ENCODE measurements at places on chromosomes 1 and 21.

GRCh38 chr1:35571263-35571662, 1.9 kb upstream of the TFAP2E start:
- DNase-seq: no peak

- DNase-seq: peak; percentile 20
Measured at GRCh38 chr1:84855168-84855567, 37.8 kb downstream of the LPAR3 start.

DNA sequence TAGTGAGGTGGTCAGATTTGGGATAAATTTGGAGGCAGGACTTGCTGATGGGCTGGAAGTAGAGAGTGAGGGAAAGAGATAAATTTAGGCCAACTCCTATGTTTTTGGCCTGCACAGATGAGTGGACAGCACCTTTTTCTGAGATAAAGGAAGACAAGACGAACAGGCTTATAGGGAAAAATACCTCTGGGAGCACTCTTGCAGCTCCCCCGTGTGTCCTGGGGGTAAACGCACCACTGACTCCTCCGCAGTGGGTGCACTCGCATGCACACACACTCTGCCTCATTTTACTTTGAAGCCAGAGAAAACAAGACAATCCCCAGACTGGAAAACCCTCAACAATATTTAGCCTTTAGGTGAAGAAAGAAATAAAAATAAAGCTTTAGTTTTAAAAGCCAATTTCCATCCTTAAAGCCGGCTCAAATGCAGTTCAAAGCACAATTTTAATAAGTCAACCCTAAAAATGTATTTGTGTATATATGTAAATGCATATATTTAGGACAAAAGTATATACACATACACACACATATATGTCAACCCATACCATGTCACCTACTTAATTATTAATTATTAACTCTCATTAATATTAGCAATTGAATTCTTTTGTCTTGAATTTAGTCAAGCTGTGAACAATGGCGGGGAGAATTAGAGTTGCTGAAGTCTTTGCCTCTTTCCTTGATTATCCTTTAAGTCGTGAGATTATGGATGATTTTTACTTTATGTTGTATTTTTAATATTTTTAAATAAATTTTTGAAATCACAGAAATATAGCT, 341.8 kb downstream of the ZNF326 start:
- no peak for DNase-seq

DNA sequence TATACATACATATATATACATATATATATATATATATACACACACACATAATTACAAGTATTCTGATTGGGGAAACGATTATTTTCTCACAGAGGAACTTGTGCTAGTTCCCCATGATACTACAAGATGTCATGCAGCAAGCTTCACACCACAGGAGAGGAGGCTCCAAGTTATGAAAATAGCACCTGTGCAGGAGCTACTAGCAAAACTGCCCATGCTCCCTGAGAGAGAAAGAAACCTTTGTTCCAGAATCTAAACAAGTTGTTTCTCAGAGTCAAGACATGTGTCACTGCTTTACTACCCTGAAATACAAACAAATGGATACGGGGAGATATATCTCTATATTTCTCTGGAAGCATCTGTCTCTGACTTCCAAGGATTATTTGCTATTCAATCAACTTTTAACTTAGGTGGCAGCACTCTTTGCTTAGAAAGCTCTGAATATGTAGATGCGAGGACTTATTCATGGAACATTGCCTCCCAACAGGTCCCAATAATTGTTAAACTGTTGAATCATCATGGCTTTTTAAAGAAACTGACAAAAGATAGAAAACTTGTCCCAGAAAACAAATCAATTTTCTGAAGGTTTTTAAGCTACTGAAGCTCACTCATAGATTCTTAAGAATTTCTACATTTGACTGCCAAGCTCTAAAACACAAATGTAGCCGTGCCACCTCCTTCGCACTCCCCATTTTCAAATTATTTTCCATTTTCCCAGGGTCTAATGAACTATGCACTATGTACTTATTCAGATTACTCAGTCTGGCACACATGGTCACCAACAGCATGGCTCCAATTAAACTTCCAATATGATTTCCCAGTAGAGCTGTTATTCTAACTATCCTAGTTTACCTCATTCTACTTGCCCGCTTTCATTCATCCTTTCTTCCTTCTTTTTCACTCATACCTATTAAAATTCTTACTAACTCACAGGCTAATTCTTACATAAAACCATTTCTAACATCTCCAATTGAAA, 929.1 kb downstream of the LTN1 start:
- no peak for DNase-seq

DNA sequence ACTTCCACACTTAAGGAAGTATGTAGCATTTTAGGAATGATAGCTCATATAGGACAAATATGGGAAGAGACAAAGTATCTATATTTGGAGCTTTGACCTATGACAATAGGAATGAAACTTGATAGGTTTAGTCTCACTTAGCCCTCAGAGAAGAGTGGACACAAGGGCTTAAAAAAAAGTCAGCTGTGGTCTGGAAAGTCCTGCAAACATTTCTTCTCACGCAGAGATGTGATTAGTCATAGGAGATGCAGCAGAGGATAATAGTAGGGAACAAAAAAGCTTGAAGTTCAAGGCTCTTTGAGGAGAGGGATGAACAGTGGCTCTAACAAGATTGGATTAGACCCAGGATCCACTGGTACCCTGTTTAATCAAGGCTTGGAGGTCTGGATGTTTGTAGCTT, 14.8 kb upstream of the RNF220 start:
- DNase-seq: peak; percentile 96

DNA sequence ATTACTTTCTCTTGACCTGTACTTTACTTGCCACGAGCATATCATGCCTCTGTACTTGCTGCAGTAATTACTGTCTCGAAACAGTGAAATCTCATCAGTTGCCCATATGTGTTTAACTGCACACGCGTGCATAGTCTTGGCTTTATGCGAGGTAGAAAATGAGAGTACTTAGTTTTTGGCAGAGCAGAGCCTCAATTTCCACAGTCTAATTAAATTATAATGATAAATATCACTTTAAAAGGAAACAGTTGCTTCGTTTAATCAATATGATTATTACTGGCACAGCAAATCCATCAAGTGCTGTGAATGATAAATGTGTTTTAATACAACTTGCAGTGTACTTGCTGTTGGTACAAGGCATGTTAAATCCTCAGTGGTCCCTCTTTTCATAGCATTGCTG, 47.6 kb downstream of the ADARB1 start:
- DNase-seq: no peak

DNA sequence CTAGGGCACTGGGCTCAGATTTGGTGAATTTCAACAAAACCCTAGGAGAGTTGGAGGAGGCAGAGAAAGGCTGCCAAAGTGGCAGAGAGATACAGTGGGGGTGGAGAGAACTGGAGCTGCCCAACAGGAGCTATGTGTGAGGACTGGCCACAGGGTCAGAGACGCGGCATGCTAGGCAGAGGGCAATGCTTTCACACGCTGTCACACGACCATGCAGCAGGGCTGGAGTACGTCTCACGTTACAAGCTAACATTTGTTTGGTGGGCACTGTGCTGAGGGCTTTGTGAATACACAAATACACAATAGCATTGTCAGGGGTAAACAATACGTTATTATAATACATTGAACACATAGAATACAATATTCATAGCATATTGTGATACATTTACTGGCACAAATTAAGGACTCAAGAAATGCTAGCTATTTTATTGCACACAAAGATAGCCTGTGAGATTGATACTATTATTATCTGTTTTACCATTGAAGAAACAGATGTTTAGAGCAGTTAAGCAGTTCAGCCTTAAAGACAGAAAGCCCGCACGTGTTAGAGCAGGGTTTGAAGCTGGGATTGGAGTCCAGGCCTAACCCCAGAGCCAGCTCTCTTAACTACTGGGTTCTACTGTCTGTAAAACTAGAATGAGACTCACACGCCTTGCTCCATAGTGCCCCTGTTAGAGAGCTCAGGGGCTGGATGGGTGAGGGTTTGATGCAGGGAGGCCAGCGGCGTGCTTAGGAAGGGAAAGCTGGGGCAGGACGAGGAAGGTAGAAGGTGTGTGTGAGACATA, 4.5 kb downstream of the RAB7B start:
- no peak for DNase-seq

GRCh38 chr1:154463512-154463990, 38.5 kb upstream of the TDRD10 start:
- DNase-seq: peak; percentile 36

DNA sequence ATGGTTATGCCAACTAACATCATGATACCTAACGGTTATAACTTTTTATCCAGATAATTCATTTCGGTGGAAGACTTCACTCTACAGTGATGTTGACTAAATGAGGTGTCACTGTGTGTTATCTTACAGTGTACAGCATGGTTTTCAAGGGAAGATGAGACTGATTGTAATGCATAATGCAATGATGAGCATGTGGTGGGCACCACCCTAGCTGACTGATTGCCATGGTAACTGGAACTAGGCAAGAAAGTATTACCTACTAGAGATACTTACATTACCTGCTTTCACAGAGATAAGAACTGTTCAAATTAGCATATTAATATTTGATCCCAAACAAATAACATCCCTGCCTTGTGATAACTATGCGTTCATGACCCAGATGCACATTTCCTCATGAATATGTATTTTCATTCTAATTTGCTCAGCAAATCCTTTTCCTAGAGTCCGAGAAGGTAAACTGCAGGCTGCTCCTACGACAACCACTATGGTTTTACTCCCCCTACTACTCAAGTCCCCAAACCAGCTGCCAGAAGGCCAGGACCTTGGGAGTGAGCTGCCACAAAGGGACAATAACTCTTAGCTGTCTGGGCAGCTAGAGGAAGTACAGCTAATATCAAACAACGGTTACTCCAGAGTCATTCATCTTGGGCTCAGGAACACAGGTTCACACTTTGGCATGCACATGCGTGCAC, 29.2 kb downstream of the TRABD2B start:
- no peak for DNase-seq

- DNase-seq: peak; percentile 59
Measured at GRCh38 chr1:198333744-198334143, 176.9 kb downstream of the NEK7 start.

DNA sequence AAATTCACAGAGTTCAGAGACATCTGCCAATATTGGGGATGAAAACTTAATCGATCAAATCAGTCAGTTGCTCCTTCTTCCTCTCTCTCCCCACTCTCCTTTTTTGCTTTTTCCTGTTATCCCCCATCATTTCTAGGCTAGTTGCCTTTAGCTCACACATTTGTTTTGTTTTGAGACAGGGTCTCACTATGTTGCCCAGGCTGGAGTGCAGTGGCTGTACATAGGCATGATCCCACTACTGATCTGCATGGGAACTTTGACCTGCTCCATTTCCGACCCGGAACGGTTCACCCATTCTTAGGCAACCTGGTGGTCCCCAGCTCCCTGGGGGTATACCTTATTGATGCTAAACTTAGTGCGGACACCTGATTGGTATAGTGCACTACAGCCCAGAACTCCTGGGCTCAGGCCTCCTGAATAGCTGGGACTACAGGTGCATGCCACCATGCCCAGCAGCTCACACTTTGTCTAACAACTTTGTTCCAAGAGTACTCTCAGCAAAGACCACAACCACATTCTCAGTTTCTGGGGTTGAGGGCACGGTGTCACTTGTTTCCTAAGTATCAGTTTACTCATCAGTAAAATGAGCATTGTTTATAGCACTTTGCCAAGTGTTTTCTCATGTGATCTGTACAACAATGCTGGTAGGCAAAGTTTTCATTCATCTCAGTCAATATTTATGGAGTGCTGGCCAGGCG, 6.7 kb upstream of the ELOA start:
- DNase-seq: no peak

DNA sequence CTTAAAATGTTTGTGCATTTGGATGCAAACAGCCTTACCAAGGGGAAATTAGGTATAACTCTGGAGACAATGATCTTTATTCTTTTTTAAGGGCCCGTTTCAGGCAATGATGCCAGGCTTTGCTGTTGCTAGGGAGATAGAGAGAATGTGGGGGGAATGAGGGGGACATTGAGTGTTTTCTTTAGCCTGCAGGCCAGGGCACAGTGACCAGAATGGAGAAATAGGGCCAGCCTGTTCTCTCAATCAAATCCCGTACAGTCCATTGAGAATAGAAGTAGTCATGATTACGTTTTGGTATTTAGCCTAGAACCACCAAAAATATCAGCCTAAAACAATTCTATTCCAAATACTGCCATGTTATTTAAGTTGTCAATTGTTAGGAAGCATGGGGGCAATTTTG, 49.0 kb downstream of the RGS7 start:
- no peak for DNase-seq

- DNase-seq: peak; percentile 80
Measured at GRCh38 chr1:23168445-23169194, at the start of gene LUZP1. Gene LUZP1 (minus strand): TSS chr1:23168856.

- DNase-seq: peak; percentile 62
Measured at GRCh38 chr1:93675931-93676330, 5.7 kb downstream of the BCAR3 start.

DNA sequence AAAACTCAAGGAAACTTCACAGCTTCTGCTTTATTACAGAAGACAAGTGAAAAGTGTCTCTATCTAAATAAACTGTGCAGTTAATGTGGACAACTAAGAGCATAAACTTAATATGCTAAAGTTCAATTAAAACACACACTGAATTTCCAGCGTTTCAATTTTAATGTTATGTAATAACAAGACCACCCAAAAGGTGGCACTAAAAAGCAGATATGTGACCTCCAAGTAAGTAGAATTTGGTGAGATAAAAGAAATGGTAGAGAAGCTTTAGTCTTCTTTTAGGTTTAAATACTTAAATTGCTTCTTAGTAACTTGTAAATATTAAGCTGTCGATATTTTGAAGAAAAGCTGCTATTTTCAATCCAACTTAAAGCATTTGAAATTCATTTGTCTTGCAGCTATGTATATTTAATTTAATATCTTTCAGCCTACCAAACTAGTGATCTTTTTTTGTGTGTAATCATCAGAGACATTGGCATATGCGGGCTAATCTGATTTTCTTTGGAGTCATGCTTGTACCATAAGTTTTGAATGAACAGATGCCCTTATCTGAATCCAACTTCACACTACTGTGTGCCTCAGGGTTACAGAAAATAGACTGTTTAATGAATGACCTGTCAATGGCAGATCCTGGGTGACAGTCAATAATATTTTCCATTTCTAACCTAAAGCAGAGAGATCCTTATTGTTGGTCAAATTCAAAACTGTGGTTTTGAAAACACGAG, 36.5 kb upstream of the ADAMTS1 start:
- DNase-seq: peak; percentile 41

- no peak for DNase-seq
Measured at GRCh38 chr1:5637171-5637570, 355.1 kb downstream of the NPHP4 start.

DNA sequence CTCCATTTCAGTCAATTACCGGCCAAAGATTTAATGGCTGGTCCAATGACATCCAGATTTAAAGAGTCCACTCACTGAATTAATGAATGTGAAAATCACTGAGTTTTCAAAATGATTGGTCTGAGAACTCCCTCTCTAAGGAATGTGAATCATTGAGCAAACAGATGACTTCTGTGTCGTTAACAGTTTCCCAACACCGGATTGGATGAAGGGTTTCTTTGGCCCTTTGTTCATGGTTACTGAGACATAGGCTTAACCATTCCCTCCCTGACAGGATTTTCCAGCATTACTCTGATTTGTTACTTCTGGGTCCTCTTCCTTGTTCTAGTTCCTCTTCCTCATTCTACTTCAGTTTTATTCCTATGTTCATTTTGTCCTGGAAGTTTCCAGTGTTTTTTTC, 1.5 kb upstream of the CLDN17 start:
- no peak for DNase-seq

All from fibroblast of skin of back (primary cell).